ENCODE measurements at places on chromosomes 1 and 21.

DNA sequence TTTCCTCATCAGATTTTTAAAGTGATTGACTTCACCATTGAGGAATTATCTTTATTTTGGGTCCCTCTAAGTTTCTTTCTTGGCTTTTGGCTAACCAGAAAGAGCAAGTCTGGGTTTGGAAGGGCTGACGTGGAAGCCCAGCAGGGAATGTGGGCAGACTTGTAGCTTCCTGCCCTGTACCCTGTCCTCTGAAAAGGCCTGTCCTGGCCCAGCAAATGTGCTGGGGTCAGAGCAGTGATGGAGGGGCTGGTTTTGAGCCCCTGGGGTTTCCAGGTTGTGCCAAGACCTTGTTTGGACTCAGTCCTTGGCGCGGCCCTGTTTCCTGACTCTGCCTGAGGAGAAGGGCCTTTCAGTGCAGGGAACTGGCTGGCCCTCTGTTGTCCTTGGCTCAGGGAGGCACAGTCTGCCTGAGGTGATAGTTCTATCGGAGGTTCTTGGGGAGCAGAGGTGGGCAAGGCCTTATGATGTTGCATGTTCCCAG, 72.1 kb downstream of the UCK2 start:
- DNase-seq = no peak

DNA sequence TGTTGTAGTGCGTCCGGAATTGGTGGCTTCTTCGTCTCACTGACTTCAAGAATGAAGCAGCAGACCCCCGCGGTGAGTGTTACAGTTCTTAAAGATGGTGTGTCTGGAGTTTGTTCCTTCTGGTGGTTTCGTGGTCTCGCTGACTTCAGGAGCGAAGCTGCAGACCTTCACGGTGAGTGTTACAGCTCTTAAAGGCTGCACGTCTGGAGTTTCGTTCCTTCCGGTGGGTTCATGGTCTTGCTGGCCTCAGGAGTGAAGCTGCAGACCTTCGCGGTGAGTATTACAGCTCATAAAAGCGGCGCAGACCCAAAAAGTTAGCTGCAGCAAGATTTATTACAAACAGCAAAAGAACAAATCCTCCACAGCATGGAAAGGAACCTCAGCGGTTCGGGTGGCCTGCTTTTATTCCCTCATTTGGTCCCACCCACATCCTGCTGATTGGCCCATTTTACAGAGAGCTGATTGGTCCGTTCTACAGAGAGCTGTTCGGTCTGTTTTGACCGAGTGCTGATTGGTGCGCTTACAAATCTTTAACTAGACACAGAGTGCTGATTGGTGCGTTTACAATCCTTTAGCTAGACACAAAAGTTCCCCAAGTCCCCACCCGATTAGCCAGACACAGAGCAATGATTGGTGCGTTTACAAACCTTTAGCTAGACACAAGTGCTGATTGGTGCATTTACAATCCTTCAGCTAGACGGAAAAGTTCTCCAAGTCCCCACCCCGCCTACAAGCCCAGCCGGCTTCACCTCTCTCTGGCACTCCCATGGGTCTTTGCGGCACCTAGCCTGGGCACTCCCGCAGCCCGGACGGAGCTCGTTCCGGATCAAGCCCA, 49.6 kb upstream of the KRTAP19-8 start:
- DNase-seq = no peak

GRCh38 chr1:245772325-245772724, 617.5 kb downstream of the KIF26B start:
- DNase-seq = no peak

DNA sequence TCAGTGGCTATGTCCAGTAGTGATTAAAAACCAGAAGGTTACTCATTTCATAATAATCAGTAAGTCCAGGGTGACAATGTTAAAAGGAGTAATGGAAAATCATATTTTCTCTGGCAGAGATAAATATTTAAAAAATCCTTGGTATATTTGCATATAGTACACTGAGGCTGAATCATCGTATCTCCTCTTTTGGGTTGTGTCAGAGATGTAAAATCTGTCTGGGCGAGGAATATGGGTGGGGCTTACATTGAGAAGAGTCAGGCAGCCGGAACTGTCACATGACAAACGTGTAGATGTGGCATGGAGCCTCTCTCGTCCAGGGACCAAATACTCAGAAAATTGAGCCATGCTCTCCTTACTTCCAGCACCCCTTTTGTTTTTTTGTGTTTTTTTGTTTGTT, 120.9 kb downstream of the FMN2 start:
- DNase-seq = no peak

- no peak for DNase-seq
These were observed 248.4 kb downstream of the DENND1B start for GRCh38 chr1:197526736-197527371.

- DNase-seq = no peak
These were observed 62.5 kb downstream of the COQ8A start for GRCh38 chr1:227002531-227003049.

- DNase-seq = no peak
These were observed 116.5 kb downstream of the TMEM53 start for GRCh38 chr1:44557778-44558177.

GRCh38 chr1:12542616-12543592, 75.1 kb downstream of the DHRS3 start:
- DNase-seq = no peak

DNA sequence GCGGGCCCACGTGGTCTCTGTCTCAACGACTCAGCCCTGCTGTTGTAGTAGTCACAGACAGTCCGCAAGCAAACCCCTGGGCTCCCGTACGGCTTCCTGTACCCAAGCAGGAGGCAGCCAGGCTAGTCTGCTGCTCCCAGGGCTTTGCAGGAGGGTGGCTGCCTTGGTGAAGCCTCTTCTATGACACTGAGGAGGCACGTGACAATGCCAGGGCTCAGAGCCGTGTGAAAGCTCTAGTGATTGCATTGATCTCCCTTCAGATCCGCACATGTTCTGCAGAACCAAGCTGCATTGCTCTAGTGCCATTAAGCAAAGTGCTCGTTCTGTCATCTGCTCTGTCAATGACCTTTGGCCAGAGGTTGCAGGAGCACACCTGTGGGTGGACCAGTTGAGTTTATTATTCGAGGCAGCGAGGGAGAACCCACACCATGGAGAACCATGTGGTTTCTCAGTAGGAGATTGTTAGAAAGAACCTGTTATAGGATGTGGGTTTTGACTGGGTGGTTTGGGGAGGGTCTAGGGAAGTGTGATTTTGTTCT, 18.0 kb downstream of the UMODL1 start:
- no peak for DNase-seq

- DNase-seq = no peak
These were observed 65.1 kb upstream of the HSD17B7 start for GRCh38 chr1:162725301-162725837.

- DNase-seq = no peak
These were observed 3.2 kb upstream of the UBASH3A start for GRCh38 chr21:42400525-42400924.

GRCh38 chr1:114833421-114833820, 21.2 kb upstream of the SYCP1 start:
- DNase-seq = no peak

- DNase-seq = no peak
These were observed 737 bp downstream of the C1orf162 start for GRCh38 chr1:111474521-111474920.

- DNase-seq = no peak
These were observed 115.9 kb downstream of the NTMT2 start for GRCh38 chr1:170261669-170262068.

GRCh38 chr1:168083456-168084325, 53.0 kb downstream of the GPR161 start:
- DNase-seq = no peak

DNA sequence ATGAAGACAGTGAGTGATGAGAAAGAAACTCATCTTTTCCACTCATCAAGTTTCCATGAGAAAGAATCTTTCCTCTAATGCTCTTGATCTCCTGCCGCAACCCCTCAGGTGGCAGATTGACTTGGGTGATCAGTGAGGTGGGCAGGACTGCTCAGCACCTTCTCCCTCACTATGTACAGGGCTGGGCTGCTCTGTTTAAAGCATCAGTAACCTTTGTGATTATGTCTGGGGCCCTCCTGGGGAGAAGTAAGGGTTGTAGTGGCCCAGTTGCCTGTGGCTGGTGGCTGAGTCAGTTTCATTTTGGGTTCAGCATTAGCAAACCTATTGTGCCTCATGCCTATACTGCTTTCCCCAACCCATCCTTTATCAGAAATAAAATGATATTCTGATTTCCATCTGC, 366.0 kb downstream of the TTLL7 start:
- no peak for DNase-seq

GRCh38 chr1:111618961-111619634, 491 bp upstream of the RAP1A start:
- DNase-seq = no peak

GRCh38 chr1:62424411-62424810, 12.4 kb upstream of the USP1 start:
- DNase-seq = no peak

DNA sequence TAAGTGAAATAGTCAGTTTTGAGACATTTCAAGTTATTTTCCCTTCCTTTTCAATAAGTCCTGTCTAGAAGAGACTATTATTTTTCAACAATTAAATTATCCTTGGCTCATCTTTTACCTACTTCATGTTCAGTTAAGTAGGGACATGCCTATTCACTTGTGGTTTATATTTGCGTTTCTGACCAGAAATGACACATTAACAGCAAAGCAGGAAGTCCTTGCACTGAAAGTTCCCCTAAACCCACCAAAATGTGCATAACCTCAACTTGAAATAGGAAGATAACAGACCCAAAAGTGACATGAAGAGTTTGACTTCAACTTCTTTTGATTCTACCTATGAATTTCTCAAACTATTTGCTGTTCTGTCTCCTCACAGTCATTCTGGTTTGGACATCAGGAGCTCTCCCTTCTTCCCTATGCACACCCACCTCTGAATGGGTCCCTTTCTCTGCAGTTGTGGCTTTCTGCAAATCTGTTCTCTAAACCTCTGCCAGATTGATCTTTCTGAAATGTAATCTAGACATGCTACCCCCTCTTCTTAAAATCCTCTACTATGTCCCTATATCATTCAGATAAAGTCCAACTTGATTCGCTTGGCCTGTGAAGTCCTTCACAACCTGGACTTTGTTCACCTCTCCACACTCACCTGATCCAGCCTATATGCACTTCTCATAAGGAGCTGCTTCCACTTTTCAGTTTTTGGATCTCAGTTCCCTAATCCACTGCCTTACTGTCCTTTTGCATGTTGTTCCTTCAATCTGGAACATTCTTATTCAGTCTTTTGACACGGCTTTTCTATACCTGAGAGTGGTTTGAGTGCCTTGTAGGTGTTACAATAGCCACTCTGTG, 661.5 kb upstream of the ADGRL4 start:
- DNase-seq = no peak

DNA sequence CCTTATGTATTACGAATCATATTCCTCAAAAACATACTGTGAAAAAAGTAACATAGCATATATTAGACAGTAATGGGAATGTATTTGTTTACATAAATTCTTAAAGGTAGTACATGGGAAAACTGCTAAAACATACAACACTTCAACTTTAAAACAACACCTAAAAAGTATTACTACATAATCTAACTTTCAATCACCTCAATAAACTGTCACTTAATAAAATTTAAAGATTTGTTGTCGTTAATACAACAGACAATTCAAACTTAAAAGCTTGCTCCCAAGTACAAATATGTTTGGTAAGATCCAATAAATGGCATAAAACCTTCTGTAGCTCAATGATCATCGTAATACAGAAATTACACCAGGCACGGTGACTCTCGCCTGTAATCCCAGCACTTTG, 3.7 kb downstream of the ARID4B start:
- DNase-seq = no peak

DNA sequence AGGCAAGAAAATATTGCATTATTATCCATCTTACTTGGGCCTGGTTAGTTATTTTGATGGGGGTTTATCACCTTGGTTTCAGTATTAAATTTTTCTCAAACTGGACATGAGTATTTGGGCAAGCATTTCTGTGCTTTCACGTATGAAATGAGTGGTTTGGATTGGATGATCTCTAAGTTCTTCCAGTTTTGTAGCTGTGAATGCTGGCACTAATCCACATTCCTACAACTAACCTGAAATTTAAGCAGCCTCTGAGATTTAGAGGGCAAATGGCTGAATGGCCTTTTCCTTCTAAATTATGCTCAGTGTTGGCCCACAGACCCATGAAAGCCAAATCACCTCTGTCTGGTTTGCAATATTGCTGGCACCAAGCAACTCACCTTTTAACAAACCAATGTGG, 475.0 kb upstream of the B3GALT2 start:
- no peak for DNase-seq

- no peak for DNase-seq
These were observed 716 bp upstream of the HPDL start for GRCh38 chr1:45325851-45326506.

GRCh38 chr1:165234149-165234548, 122.4 kb downstream of the LMX1A start:
- no peak for DNase-seq

DNA sequence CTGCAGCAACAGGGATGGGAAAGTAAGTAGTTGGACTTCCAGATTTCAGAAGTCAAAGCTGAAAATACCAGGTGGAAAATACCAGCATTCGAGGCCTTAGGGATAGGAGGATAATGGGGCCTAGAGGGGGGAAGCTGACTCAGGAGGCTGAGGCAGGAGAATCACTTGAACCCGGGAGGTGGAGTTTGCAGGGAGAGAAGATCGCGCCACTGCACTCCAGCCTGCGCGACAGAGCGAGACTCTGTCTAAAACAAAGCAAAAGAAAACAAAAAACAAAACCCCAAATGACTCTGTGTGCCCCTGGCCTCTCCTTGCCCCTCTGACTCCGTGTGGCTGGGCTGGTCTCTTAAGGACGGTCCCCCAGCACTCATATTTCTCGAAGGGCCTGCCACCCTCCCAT, 3.4 kb downstream of the SH2D2A start:
- DNase-seq = no peak

DNA sequence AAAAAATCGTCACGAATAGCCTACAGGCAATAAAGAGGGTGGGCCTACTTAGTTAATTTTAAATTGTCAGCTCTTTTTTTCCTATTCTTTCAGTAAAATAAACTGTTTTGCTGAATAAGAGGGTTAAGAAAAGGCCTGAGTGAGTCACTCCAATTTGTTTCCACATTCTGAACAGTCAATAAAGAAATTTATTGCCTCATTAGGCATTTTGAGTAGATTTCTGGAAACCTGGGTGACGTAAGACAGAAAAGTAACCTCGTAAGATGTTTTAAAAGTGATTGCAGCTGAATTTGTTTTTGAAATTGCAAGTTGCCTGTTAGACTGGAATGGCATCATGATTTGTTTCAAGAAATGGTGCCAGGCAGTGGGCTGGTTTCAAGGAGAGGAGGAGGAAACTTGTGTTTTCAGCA, 439.3 kb downstream of the USP25 start:
- DNase-seq = no peak

DNA sequence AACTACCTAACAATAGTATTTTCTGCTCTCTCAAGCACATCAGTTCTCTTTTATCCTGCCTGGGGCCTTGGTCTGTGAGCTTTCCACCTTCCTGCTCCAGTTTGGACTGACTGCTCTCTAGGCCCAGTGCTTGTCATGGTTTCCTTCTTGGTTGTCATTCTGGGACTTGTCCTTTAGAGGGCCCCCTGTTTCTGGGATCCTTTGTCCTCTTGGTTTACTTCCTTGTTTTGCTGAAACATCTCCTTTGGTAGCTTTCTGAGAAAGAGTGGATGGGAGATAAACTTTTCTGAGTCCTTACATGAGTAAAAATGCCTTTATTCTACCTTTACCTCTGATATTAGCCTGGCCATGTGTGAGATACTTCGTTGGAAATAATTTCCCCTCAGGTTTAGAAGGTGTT, 4.7 kb downstream of the SLC1A7 start:
- DNase-seq = no peak
